Ascending aorta (tissue), 2 donors: ENCODE measurements at places on chromosomes 2 and 18.

DNA sequence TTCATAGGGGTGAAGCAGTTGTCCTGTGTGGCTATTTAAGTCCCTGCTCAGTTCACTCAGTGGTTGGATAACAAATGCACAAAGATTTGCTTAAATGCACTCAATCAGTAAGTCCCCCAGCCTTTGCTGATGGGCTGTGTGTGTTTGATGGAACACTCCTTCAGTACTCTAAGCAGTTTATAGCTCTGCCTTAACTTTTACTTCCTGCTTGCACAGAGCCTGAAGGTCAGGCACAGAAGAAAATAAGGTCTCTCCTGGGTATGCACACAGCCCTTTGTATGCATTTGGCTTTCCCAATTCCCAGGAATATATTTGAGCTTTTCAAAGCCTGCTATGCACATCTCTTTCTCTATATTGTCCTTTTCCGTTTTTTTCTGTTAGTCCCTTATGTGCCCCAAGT is 208.7 kb upstream of the STK17B start:
- no peak for DNase-seq

DNA sequence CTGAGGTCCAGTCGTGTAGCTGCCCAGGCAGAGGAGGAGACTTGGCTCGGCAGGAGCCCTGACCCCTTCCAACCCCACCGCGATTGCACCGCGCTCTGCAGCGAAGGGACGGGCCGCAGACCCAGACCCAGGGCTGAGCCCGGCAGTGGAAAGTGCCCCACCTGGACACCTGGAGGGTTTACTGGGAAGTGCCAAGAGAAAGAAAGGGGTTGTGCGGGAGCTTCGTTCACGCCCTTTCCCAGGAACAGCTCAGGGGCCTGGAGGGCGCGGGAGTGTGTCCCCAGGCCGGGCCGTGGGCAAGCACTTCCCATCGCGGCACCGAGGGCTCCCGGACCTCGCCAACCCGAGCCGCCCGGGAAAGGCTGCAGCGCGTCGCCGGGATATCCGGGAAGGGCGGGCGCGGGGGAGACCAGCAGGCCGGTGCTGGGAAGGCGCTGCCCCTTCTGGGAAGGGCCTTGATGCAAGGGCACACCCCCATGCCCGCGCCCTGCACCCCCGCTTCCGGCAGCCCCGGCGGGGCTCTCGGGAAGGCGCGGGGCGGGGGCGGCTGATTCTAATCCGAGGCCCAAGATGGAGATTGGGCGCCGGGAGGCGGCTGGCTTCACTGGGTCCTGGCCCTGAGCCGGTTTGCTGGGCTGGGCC is 36.1 kb upstream of the MRPL33 start:
- DNase-seq = peak; percentile 94

DNA sequence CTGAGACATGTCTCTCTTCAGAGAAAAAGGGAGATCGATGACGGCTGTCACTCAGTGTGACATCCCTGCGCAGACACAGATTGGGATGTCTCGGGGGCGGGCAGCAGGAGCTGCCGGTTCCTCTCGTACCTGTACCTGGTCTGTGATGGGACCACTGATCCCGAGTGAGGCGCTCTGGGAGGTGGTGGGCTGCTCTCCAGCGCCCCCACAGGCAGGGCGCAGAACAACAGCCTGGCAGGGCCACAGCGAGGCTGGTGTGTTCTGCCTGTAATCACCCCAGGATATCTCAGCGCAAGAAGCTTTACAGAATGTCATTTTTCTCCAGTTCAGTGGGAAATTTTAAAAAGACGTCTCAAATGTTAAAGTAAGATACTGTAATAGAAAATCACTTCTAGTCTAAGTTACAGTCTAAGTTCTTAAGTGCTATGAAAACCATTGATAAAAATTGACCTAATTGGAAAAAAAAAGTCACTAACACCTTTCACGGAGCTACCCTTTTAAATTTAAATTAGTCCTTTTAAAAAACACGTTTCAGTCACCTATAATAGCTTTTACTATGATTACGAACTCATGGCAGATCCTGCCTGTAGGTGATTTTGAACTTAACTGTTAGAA is 189.8 kb downstream of the SNTG2 start:
- no peak for DNase-seq

DNA sequence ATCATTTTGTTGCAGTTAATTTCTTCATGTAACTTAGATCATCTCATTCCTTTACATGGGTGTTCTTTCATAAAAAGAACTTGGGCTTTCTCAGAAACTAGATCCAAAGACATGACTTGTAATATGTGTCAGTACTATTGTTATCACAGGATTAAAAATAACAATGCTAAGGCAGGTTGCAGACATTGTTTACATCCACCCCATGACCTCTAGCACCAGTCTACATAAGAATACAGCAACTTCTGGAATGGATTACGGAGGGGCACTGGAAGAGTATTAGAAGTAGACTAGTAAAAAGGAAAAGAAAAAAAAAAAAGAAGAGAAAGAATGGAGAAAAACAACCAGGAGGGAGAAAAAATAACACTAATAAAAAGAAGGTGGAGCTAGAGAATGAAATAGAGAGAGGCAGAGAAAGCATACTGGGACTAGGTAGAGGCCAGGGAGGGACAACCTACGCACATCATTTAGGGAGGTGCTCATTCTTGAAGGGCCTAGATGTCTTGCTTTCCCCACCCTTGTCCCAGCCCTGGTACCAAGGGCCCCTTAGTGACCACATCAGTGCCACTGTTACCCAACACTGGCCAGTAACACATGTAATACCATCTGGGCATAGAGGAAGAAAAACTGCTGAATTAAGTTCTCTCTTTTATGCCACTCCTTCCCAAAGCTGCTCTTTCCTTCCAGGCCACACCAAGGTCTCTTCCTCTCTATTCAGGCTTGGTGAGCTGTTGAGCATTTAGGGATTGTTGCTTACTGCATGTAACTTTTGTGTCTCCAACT is 70.6 kb upstream of the KLF7 start:
- DNase-seq = no peak

- DNase-seq = no peak
Measured at GRCh38 chr18:76264876-76265250, 230.2 kb downstream of the ZNF516 start.

DNA sequence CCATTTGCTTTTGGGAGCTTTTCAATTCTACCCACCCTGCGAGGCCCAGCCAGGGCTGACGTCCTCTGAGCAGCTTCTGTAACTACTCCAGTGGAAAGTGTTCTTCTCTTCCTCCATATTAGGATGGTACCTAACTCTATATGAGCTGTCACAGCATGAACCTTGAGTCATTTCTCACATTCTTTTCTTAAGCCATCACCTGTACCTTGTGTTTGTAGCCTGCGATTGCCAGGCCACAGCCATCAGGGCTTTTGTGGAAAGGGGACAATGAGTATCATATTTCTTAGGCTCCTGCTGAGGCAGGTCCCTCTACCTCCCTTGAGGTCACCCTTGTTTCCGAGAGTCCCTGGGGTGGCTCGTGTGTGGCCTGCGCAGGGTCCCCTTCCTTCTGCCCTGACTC is 144.5 kb upstream of the DLX2 start:
- DNase-seq = no peak

GRCh38 chr2:29952973-29953372 is 31.6 kb upstream of the ALK start:
- DNase-seq = no peak

GRCh38 chr18:58599106-58599505 is 29.8 kb downstream of the ALPK2 start:
- DNase-seq = no peak

DNA sequence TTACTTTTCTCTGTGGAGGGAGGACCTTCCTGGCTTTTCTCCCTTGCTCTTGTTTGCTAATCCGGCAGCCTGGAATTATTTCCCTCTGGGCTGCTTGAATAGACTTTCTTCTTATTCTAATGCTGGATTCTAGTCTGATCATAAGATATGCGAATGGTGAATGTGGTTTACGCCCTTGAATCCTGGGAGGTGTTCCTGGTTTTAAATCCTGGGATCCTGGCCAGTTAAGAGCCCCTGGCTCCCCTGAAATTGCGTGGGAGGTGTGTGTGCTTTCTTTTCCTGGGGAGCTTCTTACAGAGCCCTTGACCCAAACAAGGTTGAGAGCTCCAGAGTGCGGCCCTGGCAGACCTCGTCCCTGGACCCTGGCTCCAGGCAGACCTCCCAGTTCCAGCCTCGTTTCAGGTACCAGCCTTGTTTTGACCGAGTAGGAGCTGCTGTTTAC is 2.8 kb downstream of the SH3BP4 start:
- DNase-seq = no peak

DNA sequence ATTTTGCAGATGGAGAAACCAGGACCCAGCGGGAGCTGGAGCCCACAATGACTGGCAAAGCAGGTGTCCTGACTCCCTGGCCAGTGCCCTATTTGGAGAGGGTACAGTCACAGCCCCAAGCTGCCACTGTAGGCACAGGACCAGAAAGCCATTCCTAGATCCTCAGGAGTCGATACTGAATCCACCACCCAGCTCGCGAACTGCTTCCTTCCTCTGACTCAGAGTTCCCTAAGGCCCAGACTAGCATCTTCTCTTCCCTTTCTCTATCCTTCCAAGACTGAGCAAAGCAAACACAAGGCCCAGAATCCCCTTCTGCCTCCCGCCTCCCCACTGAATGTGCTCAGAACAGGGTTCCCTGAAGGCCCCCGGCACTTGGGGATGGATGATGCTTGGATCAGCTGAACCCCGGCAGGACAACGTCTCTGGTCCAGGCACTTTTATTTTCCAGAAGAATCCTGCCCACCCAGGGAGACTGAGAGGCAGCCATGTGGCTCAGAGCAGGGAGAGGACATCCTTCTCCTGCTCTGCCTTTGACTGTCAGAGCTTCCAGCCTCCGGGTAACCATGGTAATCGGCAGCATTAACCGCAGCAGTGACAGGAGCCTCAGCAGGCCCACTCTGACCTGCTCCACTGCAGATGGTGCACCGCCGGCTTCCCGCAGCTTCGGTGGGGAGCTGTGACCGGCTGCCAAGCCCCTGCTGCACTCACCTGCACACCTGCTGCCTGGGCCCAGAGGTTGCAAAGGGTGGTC is 34.8 kb upstream of the KLHL29 start:
- no peak for DNase-seq

DNA sequence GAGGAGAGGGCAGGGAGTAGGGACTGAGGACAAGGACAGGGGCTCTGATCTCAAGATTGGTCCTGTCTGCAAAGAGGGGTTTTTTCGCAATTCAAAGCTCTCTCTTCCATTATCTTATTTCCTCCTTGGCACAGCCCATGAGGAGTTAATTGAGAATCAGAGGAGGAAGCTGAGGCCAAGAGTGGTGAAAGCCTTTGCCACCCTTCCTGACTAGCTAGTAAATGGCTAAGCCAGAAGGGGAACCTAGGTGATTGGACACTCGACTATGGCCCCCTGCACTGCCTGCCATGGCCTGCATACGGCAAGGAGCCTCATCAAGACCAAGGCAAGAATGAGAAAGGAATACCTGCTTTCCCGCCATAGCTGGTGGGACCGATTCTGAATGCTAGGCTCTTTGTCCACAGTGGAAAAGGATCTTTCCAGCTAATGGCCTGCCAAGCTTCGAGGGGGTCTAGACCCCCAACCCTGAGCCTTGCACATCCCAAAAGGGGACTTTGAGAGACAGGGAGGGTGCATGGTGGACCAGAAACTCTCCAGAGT is 237.9 kb downstream of the HAUS1 start:
- DNase-seq = no peak

DNA sequence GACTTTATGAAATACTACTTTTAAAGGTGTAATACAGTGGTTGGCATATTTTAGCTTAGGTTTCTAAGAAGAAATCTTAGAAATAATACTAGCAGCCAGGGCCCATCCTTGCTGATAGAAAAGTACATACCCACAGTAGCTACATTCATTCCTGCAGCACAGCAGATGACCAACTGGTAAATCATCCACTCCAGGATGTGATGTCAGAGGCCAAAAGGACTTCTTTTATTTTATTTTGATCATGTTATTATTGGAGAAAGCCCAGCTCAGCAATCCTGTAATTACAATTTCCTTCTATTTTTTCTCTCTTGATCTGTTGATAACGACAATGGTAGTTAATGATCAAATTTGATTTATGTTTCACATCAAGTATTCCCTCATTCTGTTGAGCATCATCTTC is 18.0 kb upstream of the TTN start:
- no peak for DNase-seq
